ENCODE measurements at places on chromosomes 3 and 15. TPM values are rescaled to one million over a fixed set of nuclear protein-coding genes. Genes with fewer than 3 reads are reported as not detected.

- H3K27ac ChIP-seq = no peak overlapping the region
- H3K27me3 ChIP-seq = no peaks in the 10 kb centered on the region
- H3K4me3 ChIP-seq = no peak overlapping the region
These were observed 220.7 kb downstream of the TBC1D2B start for GRCh38 chr15:77856705-77857346.

DNA sequence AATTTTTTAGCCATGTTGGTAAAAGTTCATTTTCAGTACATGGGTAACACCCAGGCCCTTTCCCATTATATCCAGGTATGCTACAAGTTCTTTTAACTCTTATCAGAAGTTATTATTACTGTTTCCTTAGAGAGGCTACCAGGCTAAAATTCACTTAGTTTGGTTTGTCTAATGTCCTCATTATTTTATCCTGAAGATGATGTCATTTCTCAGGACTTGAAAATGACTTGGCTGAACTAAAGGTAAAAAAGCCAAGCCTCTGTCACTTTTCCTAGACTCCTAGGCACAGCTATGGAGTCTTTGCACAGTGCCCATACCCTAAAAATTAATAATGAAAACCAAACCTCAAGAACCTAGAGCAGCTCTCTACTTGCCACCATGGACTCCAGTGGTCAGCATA, 4.1 kb downstream of the ELL3 start:
- H3K36me3 ChIP-seq = peaks cover 63% of the 10 kb centered on the region
- no peak overlapping the region for H3K4me3 ChIP-seq
- H3K27me3 ChIP-seq = no peaks in the 10 kb centered on the region
- no peak for DNase-seq
- no peaks in the 10 kb centered on the region for H3K4me1 ChIP-seq
- H3K27ac ChIP-seq = no peak overlapping the region

GRCh38 chr3:112138219-112138969, 5.3 kb upstream of the GCSAM start:
- H3K36me3 ChIP-seq = no peaks in the 10 kb centered on the region
- H3K4me1 ChIP-seq = no peaks in the 10 kb centered on the region
- no peaks in the 10 kb centered on the region for H3K27me3 ChIP-seq
- H3K27ac ChIP-seq = no peak overlapping the region
- no peak overlapping the region for H3K4me3 ChIP-seq

- no peaks in the 10 kb centered on the region for H3K36me3 ChIP-seq
- H3K27ac ChIP-seq = no peak within 1 kb of the TSS
- H3K27me3 ChIP-seq = no peaks in the 10 kb centered on the region
- no peak for DNase-seq
These were observed at the start of gene TIGIT for GRCh38 chr3:114293838-114294535. Gene TIGIT (plus strand): TSS chr3:114294028. CDS start chr3:114294062, 34 bp downstream.

The KNSTRN gene
- total RNA-seq = 8.4 TPM
